ENCODE measurements at places on chromosomes 1 and 21.

- no peak for DNase-seq
These were observed 58.5 kb upstream of the LRRC8D start for GRCh38 chr1:89762386-89762778.

GRCh38 chr1:224852901-224853568 is 76.4 kb upstream of the DNAH14 start:
- DNase-seq: no peak

GRCh38 chr21:31158789-31159581 is 120.7 kb upstream of the KRTAP19-8 start:
- DNase-seq: no peak

DNA sequence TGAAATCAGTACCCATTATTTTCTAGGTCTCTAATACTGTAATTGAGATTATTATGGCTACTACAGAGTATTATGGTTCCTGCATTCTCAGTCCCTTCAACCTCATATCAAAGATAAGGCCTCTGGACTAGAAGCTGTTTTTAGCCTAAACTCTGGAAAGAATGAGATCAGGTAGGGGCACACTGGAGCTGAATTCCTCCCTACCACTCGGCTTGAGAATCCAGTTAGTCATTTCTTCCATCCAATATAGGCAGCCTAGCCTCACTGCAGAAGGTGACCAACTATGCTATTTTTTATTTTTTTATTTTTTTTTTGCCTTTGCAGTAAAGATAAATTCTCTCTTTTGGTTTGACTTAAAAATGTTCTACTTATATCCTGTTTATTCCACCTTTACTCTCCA is 8.0 kb upstream of the HAX1 start:
- DNase-seq: no peak

GRCh38 chr1:152071123-152071522 is 17.7 kb downstream of the TCHHL1 start:
- no peak for DNase-seq

DNA sequence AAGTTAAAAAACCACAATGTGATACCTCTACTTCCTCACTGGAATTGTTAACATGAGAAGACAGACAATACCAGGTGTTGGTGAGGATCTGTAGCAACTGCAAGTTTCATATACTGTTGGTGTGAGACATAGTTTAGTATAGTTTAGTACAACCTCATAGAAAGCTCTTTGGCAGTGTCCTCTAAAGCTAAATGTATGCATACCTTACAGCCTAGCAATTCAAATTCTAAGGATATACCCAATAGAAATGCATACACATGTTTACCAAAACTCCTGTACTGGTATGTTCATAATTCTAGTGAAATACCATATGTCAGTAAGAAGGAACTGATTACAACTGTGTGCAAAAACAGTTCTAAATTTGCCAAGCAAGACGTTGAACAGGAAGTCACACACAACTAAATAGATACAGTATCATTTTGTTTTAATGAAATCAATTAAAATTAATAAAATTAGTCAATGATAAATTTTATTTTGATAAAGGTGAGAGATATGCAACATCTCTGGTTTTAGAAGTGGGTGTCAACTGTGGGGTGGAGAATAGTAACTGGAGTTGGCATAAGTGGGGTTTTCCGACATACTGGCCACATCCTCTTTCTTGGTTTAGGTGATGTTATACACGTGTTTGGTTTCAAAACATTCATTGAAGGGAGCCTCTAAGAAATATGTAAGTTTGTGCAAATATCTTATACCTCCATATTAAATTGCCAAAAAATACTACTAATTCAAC is 450.7 kb downstream of the PTPRC start:
- no peak for DNase-seq

- DNase-seq: no peak
These were observed 79.5 kb upstream of the ZNF648 start for GRCh38 chr1:182141040-182141439.

- DNase-seq: no peak
These were observed 164.9 kb downstream of the CAMTA1 start for GRCh38 chr1:6950001-6950765.

DNA sequence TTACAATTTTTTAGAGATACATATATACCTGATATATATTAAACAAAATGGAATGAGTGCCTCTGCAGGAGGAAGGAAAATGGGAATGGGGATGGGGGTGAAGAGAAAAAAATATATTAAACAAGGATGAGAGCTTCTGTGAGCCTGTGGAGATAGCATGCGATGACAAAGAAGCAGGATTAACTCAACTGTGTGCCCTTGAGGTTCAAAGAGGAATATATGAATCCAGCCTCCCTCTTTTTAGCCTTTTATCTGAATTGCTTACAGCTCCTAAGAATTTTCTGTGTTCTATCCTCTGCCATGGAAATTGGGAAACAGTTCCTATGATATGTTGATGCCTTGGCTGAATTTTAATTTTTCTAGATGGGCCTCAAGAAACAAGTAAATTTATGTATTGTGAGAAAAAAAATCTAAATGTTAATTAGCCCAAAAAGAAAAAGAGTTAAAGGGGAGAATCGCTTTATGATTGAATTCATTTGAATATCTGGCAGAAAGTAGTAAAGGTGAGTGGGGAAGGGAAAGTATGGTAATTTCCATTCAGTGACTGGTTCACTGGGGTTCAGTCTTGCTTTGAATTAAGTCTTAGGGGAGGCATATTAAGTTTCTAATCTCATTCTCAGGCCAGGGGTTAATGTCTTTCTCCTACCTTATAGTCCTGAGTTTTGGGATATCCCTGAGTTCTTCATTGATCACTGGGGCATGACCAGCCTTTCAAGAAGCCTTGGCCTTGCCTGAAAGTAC is 106.3 kb upstream of the HMCN1 start:
- no peak for DNase-seq

DNA sequence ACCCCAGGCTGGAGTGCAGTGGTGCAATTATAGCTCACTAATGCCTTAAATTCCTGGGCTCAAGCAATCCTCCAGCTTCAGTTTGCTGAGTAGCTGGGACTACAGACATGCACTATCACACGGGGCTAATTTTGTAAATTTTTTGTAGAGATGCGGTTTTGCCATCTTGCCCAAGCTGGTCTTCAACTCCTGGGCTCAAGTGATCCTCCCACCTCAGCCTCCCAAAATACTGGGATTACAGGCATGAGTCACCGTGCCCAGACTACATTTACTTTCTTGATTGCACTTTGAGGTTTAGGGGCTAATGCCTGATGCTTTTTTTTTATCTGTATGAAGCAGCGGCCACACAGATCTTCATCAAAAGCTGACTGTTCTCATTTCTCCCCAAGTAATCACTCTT is 124.6 kb downstream of the KIF26B start:
- no peak for DNase-seq

DNA sequence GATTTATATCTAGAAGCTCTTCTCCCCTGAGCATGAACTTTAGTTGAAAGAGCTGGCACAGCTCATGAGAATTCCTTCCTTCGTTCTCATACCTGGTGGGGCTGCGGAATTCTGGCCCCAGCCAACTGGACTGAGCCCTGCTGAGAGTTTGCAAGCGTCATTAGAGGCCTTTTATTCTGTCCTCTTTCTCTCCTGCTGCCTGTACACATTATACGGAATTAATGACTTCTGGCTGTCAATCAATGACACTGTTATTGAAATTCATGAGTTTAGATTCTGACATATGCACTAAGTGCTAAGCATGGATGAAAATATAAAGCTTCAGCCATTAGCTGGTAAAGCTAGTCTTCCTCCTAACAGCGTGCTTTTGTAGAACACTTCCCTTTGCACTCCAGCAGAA is 27.5 kb downstream of the KAZN start:
- DNase-seq: no peak

- DNase-seq: no peak
These were observed 16.8 kb downstream of the PLPPR4 start for GRCh38 chr1:99281105-99281504.

DNA sequence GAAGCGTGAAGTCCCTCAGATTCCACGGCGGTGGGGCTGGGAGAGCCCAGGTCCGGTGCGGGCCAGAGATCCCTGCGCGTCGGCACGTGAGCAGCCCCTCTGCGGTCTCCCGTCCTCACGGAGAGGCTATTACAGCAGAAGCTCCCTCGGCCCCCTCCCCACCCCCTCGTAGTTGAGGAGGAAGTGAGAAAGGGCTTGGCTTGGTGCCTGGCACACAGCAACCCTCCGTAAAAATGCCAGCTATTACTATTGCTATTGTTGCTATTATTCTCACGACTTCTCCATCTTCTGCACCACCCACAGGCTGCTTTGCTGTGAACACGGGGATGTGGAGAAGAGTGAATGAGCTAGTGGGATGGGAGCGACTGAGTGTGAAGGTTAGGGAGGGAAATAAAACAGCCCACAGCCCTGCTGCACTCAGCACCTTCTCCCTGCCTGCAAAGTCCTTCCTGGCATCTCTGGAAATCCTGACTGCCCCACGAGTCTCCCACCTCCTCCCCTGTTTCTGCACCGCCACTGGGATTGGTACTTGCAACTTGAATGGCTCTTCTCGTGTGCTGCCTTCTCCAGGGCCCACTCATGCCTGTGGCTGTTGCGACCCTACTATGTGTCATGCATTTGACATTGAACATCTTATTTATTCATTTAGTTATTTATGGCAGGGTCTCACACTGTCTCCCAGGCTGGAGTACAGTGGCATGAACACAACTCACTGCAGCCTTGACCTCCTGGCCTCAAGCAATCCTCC is 26.6 kb downstream of the ZBTB18 start:
- no peak for DNase-seq

DNA sequence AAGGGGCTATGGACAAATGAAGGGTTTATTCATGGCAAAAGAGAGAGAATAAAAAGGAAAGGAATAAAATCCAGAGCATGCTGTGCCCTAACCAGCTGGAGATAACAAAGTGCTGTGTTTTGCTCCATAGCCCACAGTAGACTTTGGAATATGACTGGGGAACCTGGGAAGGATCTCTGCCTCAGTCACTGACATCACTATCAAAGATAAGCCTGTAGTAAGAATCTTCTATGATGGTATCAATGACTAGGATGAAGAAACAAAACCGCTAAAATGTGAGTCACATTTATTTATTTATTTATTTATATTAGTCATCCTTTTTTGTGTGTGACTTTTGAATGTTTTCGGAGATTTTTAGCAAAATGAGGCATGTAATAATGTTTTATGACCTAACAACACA is 56.3 kb downstream of the NVL start:
- DNase-seq: no peak

- DNase-seq: no peak
These were observed 263.3 kb downstream of the MRPL39 start for GRCh38 chr21:25343774-25344545.

- no peak for DNase-seq
These were observed 16.1 kb upstream of the PTPN14 start for GRCh38 chr1:214567481-214567980.

- DNase-seq: no peak
These were observed 687 bp upstream of the SEMA6C start for GRCh38 chr1:151147132-151147503.

GRCh38 chr1:116377541-116378529 is 4.8 kb downstream of the ATP1A1 start:
- peak; percentile 88 for DNase-seq

- DNase-seq: no peak
These were observed 1.3 kb upstream of the PATJ start for GRCh38 chr1:61740751-61741700.

DNA sequence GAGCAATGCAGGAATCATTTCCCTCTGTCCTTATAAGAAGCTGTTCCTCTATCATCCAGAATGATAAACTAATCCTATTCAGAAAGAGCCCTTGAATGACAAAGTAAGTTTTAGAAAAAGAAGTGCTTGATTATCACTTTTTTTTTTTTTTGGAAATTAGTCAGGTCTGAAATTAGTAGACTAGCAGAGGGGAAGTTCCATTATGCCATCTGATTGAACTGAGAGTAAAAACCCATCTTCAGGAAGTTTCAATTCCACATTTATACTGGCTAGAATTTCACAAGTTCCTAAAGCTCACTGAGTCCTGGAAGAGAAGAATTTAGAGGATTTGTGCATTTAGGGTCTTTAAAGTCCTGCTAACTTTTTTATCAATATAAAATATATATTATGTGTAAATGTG is 128.8 kb upstream of the COA6 start:
- DNase-seq: no peak

GRCh38 chr1:235972311-235972689 is 92.6 kb downstream of the NID1 start:
- DNase-seq: no peak

GRCh38 chr21:21064353-21064752 is 66.1 kb downstream of the NCAM2 start:
- no peak for DNase-seq

GRCh38 chr21:35077975-35078374 is 28.9 kb upstream of the RUNX1 start:
- DNase-seq: no peak

DNA sequence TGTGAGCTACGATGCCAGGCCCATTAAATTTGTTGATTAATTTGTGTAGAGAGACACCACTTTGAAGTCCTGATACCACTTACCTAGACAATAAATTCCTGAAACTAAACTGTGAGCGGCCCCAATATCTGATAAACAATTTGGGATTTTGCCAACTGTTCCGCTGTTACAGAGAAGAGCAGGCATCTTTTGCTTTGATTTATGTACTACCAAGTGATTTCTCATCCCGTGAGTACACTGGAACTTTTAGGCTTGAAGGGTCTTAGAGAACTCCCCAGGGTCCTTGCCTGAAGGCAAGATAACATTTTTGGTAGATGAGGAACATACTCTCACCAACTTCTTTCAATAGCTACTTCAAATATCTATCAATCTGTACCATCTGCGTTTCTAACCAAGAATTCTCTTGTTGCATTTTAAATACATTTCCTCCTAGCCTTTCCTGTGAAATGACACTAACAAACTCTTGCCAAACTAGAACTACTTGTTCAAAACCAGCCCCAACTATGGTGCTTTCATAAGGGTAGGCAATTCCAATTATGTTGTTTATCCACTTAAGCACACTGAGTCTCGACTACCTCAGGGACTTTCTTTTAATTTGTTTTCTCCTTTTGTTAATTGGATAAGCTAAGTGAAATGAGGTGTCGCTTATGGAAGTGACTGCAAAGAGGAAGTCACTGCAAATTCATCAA is 23.2 kb upstream of the SLC30A1 start:
- DNase-seq: no peak

- DNase-seq: no peak
These were observed 59.5 kb downstream of the CDK18 start for GRCh38 chr1:205563927-205564441.

DNA sequence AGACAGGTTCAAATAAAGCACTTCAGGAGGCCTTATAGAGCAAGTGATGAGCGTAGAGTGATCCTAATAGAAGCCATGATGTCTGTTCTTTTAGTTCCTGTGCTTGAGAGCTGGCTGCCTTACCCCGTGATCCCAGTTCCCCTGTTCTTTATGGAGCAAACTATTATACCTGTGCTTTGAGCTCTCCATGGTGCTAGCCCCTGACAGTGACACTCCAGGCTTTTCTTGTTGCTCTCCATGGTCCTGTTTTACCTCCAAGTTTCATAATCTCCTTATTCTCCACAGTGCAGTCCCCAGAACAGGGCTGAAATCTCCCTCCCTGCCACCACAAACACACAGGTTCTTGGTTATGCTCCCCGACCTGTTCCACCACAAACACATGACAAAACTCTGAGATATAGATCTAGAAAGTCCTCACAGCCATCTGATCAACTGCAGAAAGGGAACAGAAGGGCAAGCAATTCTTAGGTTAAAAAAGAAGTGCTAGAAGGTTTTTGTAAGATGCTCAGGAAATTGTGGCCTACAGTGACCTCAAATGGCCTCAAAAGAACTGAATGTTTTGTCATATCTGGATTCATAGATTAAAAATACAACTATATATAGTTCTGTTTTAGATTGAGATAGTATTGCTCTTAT is 6.0 kb downstream of the CADM3 start:
- DNase-seq: peak; percentile 50

- DNase-seq: no peak
These were observed 14.7 kb downstream of the JUN start for GRCh38 chr1:58768971-58769808.

- DNase-seq: no peak
These were observed 20.4 kb upstream of the RCAN1 start for GRCh38 chr21:34635307-34635706.

- no peak for DNase-seq
These were observed 10.6 kb upstream of the PRDM16 start for GRCh38 chr1:3058263-3059030.

Data from retinal pigment epithelial cell (primary cell).